CD4-positive, alpha-beta T cell treated with Interleukin-17A for 1 hour (primary cell): ENCODE measurements at places on chromosomes 6 and 20.
A peak's percentile ranks its signal among the peaks of the same experiment; 100 is the strongest.

- DNase-seq: no peak
Observed at GRCh38 chr20:31476643-31477215, 1.6 kb downstream of the REM1 start.

DNA sequence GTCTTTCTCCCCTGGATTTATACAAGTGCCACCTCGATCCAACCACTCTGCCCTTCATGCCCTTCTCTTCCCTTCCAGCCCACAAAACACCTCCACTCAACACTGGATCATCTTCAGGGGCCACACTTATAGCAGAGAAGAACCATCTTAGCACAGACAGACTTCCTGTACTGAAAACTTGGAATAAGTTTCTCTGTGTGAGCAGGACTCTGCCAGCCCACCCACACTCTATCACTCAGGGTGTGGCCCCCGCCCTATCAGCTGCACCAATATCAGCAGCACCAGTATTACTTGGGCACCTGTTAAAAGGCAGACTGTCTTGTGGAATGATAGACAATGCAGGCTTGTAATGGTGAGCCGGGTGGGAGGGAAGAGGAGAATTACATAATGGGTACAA is 86.7 kb downstream of the SCML4 start:
- DNase-seq: no peak

- DNase-seq: no peak
Observed at GRCh38 chr6:122775975-122776374, 3.5 kb upstream of the FABP7 start.

GRCh38 chr6:86331265-86331840 is 606.0 kb upstream of the HTR1E start:
- DNase-seq: no peak

GRCh38 chr6:91132461-91132860 is 545.6 kb upstream of the MAP3K7 start:
- no peak for DNase-seq

GRCh38 chr6:4610256-4610655 is 165.9 kb upstream of the CDYL start:
- no peak for DNase-seq

- DNase-seq: no peak
Observed at GRCh38 chr6:142088858-142089216, 43.9 kb upstream of the GJE1 start.

- peak; percentile 60 for DNase-seq
Observed at GRCh38 chr6:28336284-28337120, 554 bp upstream of the ZSCAN31 start.

DNA sequence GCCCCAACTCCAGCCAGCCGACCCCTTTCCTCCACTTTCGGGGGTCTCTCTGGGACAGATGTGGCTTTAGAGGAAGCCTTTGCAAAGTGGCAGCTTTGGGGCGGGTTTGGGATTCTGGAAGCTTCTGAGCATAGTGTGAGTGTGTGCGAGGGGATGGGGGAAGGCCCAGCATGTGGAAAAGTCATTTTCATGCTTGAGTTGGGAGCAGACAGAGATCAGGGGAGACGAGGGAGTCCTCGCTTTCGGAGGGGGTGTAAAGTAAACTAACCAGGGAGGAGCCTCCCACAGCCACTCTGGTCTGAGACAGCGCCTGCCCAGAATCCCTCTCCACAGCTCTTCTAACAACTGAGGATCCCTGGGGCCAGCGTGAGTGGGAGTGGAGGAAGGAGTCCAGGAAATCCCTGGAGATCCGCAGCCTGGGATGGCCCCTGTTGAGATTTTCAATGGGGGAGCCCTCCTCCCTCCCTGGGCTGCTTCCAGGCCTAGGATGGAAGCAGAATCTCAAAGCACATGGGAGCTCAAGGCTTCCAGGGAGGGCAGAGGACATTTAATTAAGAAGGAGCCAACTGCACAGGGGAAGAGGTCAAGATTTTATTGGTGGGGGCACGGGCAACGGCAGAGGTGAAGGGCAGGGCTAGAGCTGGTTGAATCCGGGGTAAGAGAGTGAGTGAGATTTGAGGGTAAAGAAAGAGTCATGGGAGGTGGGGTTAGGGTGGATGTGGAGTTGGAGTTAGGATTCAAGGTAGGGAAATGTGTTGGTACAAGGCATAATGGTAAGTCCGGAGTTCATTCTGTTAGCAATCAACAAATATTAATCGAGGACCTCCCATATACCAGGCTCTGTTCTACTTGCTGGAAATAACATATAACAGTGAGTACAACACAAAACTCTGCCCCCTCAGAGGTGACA is 102.3 kb upstream of the FOXP4 start:
- DNase-seq: no peak

GRCh38 chr20:33337119-33337518 is 54.1 kb downstream of the BPIFB1 start:
- DNase-seq: no peak

DNA sequence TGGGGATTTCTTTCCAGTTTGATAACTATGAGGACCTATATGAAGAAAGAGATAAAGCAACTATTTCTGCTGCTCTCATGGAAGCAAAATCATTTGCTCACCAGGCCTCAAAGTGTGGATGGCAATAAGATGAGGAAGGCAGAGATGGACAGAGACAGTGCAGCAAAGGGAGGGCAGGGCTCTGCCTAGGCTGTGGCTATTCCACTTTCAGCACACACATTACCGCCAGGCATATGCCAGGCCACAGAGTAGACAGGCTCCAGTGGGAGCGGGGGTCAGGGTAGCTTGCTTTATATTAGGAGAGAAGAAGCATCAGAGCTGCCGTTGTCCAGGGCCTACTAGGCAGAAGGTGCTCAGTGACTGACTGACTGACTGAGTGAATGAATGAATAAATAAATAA is 40.9 kb downstream of the BCL2L1 start:
- no peak for DNase-seq

- no peak for DNase-seq
Observed at GRCh38 chr6:130907687-130908086, 80.5 kb downstream of the SMLR1 start.

GRCh38 chr6:16842676-16843075 is 81.4 kb upstream of the ATXN1 start:
- DNase-seq: no peak

- no peak for DNase-seq
Observed at GRCh38 chr6:156125844-156126243, 651.3 kb upstream of the ARID1B start.

DNA sequence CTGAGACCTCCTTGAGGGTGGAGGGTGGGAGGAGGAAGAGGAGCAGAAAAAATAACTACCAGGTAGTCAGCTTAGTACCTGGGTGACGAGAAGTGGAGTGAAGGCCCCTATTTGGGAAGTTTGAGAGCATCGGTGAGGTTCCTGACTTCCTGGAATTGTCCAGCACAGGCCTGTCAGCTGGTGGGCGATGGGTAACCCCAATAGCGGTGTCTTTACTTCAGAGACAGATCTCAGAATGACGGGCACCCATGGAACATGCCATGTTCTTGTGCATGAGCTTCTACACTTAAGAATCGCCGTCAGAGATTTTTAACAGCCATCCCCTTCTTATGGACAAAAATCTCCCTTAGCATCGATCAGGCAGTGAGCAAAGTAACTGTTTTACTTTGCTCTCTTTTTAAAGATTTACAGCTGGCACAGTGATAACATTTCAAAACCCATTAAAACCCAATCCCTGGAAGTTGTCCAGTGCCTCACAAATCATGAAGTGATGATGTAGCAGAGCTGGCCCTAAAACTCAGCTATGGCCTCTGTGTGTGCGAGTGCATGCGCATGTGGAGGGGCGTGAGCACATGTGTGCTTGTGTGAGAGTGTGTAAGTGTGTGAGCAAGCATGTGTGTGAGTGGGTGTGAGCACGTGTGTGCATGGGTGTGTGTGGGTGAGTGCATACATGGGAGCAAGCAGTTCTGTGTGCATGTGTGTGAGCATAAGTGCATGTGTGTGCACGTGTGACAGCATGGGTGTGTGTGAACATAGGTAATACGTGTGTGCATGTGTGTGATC is 85.2 kb downstream of the DLL1 start:
- DNase-seq: no peak

DNA sequence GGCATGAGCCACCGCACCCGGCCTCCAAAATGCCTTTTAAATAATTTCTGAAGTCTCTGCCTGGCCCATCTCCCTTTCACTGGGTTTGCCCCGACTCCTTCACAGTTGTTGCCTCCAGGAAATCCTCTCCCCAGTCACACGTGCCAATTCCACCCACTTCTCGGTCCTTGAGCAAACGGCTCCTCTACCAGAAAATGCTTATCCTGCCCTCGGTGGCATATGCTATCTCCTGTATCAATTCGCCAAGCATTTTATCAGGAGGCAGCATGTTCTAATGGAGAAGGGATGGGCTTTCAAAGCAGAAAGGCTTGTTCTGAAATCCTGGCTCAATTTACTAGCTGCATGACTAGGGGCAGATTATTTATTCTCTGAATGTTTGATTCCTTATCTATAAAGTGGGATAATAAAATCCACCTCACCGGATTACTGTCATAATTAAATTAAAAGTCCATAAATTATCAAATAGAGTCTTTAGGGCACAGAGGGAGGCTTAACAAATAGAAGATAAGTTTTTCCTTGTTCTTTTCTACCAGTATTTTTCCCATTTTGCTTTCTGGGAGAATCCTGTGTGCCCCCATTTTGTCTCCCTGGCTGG is 66.3 kb downstream of the PPP1R3G start:
- no peak for DNase-seq

GRCh38 chr20:41165001-41165882 is 27.9 kb downstream of the PLCG1 start:
- no peak for DNase-seq

- no peak for DNase-seq
Observed at GRCh38 chr20:57445298-57445697, 54.1 kb downstream of the RBM38 start.

- no peak for DNase-seq
Observed at GRCh38 chr20:35432430-35432735, 5.6 kb downstream of the GDF5 start.

DNA sequence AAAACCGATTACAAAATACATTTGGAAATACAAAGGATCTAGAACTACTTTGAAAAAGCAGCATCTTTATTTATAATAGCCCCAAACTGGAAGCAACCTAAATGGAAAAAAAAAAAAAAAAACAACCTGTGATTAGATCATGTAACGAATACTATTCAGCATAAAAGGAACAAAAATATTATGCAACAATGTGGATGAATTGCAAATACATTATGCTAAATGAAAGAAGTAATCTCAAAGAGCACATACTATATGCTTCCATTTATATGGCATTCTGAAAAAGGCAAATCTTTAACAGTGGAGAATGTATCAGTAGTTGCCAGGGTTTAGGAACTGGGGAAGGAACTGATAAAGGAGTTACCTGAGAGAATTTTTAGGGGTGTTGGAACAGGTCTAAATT is 28.9 kb downstream of the IRAK1BP1 start:
- no peak for DNase-seq

DNA sequence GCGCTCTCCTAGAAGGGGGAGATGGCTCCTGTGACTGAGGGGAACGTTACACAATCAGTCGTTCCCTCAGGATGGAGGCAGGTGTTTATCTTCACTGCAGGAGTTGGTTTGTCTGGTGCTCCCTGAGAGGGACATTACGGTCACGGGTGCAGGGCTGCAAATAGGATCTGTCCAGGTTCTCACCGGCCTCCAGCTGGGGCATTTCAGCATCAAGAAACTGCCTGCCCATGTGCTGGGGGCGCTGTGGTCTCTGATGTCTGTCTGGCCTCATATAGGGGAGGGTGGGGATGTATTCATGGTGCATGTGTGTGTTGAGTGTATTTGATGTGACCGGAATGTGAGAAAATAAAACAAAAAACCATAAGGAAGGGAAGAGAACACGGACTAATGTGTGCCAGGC is 77.1 kb downstream of the TBC1D7 start:
- DNase-seq: no peak

- DNase-seq: no peak
Observed at GRCh38 chr20:53695797-53696527, 102.3 kb upstream of the ZNF217 start.

DNA sequence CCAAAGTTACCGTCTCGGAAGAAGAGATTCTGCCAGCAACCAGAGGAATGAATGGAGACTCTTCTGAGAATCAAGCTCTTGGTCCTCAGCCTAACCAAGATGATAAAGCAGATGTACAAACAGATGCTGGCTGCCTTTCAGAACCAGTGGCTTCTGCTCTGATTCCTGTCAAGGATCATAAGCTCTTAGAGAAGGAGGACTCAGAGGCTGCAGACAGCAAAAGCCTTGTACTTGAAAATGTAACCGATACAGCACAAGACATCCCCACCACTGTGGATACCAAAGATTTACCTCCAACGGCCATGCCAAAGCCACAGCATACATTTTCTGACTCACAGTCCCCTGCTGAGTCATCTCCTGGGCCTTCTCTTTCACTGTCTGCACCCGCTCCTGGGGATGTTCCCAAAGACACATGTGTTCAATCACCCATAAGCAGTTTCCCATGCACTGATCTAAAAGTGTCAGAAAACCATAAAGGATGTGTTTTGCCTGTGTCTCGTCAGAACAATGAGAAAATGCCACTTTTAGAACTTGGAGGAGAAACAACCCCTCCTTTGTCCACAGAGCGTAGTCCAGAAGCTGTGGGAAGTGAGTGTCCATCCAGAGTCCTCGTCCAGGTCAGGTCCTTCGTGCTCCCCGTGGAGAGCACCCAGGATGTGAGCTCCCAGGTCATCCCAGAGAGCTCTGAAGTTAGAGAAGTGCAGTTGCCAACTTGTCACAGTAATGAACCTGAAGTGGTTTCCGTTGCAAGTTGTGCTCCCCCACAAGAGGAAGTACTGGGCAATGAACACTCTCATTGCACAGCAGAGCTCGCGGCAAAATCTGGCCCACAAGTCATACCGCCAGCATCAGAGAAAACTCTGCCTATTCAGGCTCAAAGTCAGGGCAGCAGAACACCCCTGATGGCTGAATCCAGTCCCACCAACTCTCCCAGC is 109.6 kb downstream of the RTN4IP1 start:
- peak; percentile 84 for DNase-seq

- DNase-seq: no peak
Observed at GRCh38 chr6:108807928-108808327, 40.3 kb upstream of the ARMC2 start.

DNA sequence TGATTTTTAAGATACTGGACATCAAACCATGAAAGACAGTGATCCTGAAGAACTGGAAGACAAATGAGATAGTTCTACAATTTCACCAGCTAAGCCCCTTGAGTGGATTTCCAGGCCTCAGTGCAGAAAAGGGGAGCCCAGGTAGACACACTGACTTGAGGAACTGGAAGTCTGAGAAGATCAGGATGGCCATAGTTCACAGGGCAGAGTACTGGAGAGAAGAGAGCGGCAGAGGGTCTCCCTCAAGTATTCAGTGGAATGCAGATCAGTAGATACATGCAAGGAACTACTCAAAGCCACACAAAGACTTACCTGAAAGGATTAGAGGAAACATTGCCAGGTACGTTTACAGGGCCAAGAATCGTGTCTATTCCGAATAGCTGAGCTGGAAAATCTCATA is 224.3 kb downstream of the LRFN2 start:
- no peak for DNase-seq

- no peak for DNase-seq
Observed at GRCh38 chr6:7283676-7284075, 29.3 kb downstream of the SSR1 start.

- DNase-seq: no peak
Observed at GRCh38 chr20:43495388-43495787, 12.1 kb upstream of the L3MBTL1 start.

- DNase-seq: no peak
Observed at GRCh38 chr6:116661594-116661993, 7.0 kb downstream of the ZUP1 start.

GRCh38 chr6:52491203-52492069 is 71.3 kb downstream of the EFHC1 start:
- no peak for DNase-seq
